ENCODE measurements at places on chromosomes 1 and 21.

DNA sequence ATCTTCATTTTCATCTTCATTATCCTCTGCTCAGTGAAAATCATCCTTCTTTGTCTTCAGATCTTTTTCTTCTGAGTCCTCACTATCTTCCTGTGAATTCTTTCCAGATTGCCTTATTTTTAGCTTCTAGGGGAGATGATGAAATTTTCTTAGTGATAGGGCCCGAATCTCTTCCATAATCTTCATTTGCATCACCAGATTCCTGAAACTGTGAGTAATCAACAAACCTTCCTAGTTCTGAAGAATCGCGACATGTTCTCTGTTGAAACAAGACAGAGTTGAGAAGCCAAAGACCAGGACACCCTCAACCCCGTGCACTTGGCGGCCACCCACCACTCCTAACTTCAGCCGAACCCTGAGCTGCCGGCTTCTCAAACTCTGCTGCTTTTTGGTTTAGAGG is 92.8 kb upstream of the CDC42BPA start:
- no peak for DNase-seq

DNA sequence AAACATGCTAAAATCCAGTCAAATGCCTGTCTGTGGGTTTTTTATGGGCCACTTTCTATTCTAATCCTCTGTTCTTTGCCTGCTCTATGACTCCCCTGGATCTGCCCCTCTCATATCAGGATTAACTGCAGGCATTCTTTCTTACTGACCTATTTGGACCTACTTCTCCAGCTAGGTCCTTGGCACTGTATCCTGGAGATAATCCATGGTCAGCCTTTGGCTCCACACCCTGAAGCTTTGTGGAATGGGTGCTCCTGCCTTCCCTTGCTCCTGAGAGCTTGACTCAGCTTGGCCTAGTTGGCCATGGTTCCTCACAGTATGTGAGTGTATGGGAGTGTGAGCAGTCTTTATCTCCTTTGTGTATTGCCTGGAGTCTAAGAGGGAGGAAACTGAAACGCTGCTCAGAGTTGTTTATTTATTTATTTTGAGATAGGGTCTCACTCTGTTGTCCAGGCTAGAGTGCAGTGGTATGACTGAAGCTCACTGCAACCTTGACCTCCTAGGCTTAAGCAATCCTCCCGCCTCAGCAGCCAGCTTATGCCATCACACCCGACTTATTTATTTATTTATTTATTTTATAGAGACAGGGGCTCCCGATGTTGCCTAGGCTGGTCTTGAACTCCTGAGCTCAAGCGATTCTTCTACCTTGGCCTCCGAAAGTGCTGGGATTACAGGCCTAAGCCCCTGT is 28.7 kb upstream of the CDC14A start:
- DNase-seq, result no peak

DNA sequence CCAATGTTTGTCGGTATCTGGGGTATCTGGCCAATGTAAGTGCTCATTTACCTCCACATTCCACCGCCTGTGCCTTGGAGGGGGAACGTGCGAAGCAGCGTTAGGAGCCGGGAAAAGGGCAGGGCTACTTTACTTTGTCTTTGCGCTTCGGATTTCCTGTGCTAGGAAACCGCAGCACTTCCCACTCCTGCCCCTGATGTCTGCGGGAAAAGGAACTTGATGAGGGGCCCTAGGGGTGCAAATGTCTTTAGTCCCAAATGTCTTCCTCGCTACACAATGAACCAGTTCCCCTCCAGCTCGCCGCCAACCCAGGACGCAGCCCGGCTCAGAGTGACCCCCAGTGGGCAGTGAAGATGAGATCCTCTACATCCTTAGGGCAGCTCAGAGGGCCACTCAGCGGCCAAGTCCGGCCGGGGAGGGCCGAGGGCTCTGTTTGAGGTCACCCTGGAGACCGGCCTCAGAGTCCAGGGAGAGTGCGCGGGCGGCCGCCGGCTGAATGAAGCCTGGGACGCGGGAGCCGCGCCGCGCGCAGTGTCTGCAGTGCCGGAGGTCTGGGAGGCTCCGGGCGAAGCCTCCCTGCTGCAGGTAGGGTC is at the start of gene DYNLT5:
Gene DYNLT5, plus strand, starts transcription at position 460 of the 593 bp plus-strand sequence. CDS start 2,200 bp downstream, outside the sequence.
- no peak for DNase-seq

DNA sequence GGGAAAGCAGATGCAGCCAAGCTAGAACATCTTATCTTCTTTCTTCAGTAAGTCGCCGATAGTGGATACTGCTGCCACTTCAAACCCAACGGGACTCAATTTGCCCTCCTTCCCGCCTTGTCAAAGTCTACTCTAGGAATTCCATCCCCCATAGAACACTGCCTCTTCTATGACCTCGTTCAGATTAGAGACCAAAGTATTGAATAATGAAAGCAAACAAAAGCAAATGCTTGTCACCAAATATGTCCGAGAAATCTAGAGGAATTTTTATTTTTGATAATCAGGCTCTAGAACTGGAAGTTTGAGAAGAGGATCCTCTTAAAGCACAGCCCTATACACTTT is 853 bp upstream of the RRAGC start:
- DNase-seq, result no peak

- no peak for DNase-seq
Measured at GRCh38 chr1:157484573-157484972, 67.7 kb downstream of the FCRL5 start.

GRCh38 chr21:29258626-29259338 is 39.9 kb upstream of the BACH1 start:
- no peak for DNase-seq

DNA sequence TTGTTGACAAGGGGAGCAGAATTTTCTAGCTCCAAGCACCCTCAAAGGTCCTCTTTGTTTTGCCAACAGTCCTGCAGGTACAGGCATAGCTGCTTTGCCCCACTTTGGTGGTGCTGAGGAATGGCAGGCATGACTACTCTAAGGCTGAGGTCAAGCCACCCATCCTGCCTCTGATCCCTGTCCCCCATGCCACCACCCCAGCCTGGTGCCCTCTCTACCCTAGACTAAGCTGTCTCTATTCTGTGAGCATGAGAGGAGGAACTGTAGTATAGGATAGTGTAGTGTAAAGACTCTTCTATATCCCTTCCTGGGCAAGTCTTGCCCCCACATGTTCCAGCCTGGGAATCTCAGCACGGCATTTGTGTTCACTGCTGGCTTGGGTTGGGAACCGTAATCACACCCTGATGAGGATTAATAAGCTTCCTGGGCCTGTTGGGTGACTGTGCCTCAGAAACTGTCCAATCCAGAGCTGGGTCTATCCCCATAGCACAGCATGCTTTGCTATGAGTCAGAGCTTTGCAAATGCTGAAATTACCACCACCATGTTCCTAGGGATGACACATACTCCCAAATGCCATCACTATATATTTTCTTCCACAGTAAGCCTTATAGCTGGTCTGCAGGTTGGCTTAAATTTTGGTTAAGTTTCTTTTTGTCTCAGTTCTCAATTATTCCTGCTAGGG is 105.7 kb upstream of the PPP2R5A start:
- DNase-seq, result no peak

- no peak for DNase-seq
Measured at GRCh38 chr1:151680826-151681225, 35.8 kb downstream of the CELF3 start.

DNA sequence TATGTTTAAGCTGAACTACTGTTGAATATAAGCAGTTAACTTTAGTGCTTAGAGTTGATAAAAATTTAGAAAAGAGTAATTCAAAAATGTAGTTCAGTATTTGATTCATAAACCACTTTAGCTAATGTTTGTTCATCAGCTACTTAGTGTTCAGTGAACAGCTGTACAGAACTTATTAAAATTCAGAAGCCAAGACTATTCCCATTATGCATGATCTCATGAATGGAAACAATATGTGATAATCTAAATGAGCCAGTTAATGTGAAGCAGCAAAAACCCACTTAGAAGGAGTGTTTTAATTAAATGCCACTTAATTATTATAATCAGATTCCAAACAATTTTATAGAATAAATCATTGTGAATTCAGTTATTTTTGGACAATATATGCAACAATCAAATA is 92.9 kb upstream of the NEGR1 start:
- DNase-seq, result no peak

DNA sequence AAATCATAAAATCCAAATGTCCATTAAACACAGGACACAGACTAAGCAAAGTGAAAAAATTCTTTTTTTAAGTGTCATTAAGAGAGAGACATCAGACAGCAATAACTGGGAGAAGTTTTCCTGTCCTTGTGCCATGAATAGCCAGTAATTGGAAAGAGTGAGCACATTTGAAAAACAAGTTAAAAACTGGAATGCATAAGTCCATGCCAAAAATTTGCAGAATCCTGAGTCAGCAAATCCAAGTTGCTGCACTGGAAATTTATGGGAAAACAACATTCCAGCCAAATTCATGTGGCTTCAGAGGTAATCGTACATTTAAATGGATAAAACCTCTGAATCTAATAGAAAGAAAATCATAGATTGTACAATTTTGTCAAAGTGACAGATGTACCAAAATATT is 291.4 kb downstream of the LRRC40 start:
- DNase-seq, result no peak

GRCh38 chr1:181737056-181737455 is 253.7 kb downstream of the CACNA1E start:
- no peak for DNase-seq

- no peak for DNase-seq
Measured at GRCh38 chr1:39478126-39478915, 13.1 kb upstream of the BMP8A start.

GRCh38 chr1:81662913-81663526 is 137.7 kb upstream of the ADGRL2 start:
- no peak for DNase-seq

DNA sequence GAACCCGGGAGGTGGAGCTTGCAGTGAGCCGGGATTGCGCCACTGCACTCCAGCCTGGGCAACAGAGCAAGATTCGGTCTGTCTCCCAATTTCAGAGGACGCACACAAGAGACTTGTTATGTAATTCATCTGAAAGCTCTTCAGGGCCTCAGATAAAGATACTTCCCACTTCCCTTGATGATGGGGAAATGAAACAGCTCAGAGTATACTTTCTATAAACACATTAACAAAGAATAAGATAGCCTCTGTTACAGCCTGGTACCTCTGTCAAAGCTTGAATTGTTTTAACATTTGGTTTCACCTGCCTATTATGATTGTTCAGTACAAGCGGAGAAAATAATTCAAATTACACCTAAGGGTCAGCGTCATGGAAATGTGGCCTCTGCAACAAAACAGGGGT is 622.9 kb upstream of the ADGRL4 start:
- no peak for DNase-seq

- DNase-seq, result no peak
Measured at GRCh38 chr1:13500806-13501205, 13.0 kb downstream of the LRRC38 start.

- no peak for DNase-seq
Measured at GRCh38 chr1:21587602-21587953, 78.4 kb downstream of the ALPL start.

- no peak for DNase-seq
Measured at GRCh38 chr1:5973771-5974170, 18.5 kb downstream of the NPHP4 start.

DNA sequence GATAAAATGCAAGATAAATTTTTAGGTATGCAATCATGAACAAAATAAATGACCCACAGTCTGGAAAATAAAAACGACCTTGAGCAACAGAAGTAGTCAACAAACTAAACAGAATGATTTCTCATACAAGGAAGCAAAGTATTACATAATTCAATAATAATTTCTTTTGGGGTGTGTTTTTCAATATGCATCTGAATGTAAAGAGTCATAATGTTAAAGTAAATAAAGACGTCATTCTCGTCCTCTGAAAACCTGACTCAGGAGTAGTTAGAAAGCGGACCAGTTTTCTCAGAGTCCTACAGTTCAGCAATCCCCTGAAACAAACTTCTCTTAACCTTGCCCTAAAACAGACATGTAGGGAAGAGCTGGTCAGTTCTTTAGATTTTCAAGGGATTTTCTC is 18.6 kb downstream of the CDC42BPA start:
- DNase-seq, result no peak

DNA sequence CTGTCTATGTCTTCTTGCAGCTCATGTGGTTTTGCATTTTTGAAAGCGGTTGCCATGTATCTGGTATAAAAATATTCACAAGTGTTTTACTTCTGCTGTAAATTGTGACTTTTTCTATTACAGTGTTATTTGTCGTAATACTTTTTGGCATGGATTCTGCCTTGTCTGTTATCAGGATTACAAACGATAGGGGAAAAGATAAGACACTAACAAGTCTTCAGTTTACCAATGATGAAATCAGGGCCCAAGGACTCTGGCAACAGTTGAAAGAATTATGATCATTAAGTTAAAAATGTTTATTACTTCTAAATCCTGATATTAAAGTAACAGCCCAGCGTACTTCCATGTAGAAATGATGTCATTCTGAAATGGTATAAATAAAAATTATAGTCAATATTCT is 298.8 kb downstream of the KIF26B start:
- no peak for DNase-seq

DNA sequence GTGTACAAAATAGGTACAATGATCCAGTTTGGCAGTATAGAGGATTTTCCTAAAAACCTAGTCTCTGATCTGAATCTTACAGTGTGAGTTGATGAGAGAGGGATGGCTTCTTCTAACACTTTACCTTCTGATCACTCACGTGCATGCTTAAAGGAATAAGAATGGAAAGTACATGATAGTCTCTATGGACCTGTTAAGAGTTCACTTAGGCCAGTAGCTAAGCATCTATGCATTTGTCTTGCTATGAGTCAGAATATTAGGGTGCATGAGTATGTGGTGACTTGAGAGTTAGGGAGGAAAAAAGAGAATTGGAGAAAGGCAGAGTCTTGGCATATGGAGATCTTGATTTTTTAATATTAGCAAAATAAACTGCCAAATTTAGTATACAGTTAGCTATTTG is 206.3 kb downstream of the COL11A1 start:
- DNase-seq, result no peak

- no peak for DNase-seq
Measured at GRCh38 chr21:45393021-45393420, 11.9 kb upstream of the COL18A1 start.

DNA sequence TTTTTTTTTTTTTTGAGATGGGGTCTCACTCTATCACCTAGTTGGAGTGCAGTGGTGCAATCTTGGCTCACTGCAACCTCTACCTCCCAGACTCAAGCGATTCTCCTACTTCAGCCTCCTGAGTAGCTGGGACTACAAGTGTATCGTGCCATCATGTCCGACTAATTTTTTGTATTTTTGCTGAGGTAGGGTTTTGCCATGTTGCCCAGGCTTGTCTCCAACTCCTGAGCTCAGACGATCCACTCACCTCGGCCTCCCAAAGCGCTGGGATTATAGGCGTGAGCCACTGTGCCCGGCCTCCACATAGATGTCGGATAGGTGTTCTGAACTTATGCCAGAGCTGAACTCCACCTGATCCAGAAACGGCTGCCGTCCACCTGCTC is 21.1 kb downstream of the PLEKHM2 start:
- DNase-seq, result no peak

- no peak for DNase-seq
Measured at GRCh38 chr1:239511875-239512274, 125.5 kb downstream of the CHRM3 start.

GRCh38 chr1:66996018-66996682 is 57.8 kb downstream of the SLC35D1 start:
- peak; percentile 64 for DNase-seq

DNA sequence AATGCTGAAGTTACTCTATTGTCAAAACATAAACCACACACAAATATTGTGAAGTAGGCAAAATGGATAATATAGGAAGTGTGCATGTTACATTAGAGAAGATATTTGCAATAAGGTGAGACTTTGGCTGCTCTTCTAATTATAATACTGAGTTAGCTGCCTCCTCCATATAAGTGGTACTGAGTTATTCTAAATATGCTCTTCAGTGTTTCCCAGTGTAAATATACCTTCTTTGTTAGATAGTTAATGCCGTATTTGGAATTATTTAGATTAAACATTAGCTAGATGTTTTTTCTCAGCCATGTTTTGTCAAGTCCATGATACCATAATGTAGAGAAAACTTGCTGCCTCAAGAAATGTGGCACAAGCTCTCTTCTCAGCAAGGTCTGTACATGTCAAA is 186.4 kb downstream of the PTPRC start:
- DNase-seq, result no peak

Measured in NCI-H2081 (cell line).